ENCODE measurements at places on chromosomes 5 and 9.
A peak's percentile ranks its signal among the peaks of the same experiment; 100 is the strongest.

GRCh38 chr9:6414247-6414641 lies 1.2 kb downstream of the UHRF2 start:
- no peak for DNase-seq

GRCh38 chr5:178360222-178360925 lies 127.8 kb upstream of the PHYKPL start:
- DNase-seq, result no peak

GRCh38 chr5:65925601-65926275 lies 637 bp upstream of the ERBIN start:
- peak; percentile 55 for DNase-seq

DNA sequence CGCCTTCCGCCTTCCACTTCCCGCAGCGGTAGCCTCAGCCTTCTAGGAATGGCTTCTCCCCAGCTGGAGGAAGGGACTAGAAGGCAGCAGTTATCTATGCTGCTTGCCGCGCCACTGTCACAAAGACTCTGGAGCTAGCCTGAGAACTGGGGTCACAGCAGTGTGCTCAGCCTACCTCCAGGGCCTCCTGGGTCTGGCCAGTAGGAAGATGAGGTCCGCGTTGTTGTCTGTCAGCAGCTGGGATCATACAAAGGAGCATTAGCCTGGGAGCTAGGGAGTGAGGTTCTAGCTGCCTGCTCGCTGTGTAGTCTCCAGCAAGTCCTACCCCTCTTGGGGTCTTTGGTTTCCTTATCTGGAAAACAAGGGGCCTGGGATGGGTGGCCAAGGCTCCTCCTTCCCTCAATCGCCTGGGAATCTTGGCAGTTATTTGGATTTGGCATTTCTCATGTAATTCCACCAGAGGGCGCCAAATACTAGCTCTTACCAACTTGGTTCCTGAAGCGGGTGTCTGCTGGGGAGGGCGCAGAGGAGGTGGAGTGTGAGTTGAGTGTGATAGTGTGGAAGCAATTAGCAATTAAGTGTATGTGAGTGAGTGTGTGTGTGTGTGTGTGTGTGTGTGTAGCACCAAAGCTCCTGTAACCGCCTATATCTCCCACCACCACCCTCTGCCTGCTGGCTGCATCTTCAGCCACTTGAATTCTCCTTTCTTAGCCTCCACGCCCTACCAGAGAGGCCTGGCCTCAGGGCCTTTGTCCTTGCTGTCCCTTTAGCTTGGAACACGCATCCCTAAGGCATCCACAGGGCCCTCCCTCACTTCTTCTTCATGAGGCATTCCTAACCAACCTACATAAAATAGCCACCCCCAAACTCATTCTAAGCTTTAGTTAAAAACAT lies 97.1 kb downstream of the ENTREP1 start:
- peak; percentile 22 for DNase-seq

DNA sequence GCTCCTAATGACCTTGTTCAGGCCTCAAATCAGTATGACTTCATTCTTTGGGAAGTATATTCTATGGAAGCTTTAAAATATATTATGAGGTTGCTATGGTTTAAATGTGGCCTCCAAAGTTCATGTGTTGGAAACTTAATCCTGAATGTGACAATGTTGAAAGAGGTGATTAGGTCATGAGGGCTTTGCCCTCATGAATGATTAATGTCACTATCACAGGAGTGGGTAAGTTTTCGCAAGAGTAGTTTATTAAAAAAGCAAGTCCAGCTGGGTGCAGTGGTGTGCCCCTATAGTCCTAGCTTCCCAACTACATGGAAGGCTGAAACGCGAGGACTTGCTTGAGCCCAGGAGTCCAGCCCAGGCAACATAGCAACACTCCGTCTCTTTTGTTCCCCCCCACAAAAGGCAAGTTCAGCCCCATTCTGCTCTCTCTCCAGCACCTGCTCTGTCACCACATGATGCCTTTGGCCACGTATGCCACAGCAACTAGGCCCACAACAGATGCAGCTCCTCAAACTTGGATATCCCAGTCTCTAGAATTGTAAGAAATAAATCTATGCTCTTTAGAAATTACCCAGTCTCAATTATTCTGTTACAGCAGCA lies 105.3 kb downstream of the SIL1 start:
- no peak for DNase-seq

DNA sequence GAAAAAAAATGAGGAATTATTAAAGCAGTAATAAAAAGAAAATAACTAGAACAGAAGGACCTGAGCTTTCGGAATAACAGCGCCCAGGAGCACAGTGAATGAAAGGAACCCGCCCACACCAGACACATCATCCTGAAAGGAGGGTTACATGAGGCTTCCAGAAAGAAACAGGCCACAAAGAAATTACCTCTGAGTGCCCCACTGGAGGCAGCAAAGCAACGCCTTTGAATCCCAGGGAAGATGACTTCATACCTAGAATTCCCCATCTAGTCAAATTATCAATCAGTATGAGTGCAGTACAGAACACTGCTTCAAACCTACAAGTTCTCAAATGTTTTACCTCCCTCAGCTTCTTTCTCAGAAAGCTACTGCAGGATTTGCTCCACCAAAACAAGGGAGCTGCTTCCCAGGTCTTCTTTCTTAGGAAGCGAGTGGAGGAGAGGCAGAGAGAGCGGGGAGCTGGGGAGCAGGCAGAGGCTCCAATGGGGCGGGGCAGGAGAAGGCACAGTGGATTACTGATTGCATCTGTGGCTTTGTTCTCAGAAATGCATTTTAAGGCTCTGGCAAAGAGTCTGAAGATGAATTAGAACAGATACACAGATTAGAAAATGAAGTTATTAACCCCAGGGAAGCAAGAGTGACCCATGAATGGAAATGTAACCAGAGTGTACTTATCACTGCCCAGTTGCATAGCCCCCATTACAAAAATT lies 87.1 kb downstream of the SEMA4D start:
- peak; percentile 36 for DNase-seq

DNA sequence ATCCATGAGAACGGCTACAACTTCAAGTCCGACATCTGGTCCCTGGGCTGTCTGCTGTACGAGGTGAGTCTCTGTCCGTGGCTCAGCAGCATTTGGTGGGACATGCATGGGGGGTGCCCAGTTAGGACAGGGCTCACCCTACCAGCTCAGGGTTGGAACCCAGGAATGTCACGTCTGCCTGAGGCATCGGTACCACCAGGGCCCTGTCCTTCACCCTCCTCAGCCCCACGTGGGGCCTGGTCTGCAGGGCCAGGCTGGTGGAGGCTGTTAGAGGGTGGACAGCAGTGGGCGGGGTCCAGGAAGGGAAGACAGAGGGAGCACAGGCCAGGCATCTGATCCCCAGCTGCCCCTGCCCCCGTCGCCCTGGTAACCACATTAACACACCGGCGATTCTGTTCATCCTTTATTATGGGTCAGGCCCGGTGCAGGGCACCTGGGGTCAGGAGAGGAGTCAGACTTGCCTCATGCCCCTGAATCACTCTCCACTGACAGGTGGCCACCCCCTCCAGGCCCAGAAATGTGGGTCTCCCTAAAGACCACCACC lies 75.6 kb downstream of the PSMB7 start:
- DNase-seq, result no peak

DNA sequence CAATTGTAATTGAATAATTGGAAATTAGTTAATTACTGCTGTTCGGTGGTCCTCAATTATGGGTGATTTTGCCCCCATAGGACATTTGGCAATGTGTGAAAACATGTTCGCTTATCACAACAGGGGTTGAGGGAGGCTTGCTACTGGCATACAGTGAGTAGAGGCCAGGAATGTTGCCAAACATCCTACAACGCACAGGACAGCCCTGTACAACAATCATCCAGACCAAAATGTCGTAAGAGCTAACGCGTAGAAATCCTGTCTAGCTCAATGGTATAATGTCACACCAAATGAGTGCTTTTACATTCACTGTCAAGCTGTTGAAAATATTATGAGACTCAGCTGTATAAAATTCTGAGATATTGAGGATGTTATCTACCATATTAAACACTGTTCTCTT lies 464.4 kb upstream of the TUSC1 start:
- DNase-seq, result no peak

All from activated T-cell treated with anti-CD3 and anti-CD28 coated beads for 4 hours (primary cell).